ENCODE measurements at places on chromosomes 5 and 9.

GRCh38 chr5:1380011-1380817, 35.3 kb upstream of the CLPTM1L start:
- peak; percentile 59 for DNase-seq

DNA sequence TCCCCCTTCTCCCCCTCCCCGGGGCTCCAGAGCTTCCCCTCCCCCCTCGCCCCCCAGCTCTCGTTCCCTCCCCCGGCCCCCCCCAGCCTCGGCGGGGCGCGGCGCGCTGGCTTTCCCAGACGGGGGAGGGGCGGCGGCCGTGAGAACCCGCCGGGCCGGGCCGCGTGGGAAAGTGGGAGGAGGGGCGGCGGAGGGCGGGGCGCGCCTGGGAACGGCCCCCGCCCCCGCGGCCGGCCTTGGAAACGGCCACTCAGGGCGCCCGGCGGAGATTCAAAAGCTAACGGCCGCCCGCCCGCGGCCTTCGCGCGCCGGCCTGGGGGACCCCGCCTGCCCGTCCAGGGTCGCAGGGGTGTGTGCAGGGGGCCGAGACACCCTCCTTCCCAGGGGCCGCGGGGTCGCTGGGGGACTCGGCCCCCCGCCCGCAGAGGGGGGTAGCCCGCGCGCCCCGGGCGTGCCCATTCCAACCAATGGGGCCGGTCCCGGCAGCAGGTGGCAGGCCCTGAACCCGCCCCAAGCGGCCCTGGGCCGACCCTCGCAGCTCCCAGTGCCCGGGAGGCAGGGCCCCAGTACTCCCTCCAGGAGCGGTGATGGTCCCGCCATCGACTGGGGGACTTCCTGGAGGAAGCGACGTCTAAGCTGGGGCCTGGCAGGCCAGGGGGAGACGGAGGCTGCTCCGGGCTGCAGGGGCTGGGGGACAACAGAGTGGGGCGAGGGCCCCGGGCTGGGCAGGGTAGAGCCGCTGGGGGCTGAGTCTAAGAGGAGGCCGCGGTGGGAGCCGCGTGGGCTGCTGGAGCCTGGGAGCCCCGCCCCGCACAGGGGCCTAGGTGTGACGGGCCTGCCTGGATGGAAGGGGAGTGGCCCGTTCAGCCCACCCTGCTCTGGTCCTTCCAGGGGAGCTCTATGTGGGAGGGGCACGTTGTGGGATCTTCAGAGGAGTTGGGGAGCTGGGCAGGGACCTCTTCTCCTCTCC, 14.2 kb upstream of the NRARP start:
- DNase-seq: no peak

DNA sequence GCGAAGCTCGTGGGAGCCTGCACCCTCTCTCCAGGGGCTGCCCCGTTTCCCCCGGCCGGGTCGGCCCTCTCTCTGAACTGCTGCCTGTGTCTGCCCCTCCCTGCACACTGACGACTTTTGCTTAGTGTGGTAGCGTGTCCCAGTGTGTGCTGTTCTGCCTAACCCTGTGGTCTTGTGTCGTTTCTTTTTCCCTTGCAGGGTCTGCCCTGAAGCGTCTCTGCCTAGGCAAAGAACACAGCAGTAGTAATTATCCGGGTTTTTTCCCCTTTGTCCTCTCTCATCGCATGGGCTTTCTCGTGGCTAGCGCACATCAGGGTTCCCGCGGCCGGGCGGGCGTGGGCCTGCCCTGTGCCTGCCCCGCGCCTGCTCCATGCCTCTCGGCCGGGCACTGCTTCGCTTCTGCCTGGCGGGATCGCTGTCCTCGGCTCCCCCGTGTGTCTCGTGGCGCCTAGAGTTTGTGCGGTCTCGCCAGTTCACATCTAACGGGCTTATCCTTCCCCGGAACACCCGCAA, 122.7 kb downstream of the WNK2 start:
- DNase-seq: no peak

DNA sequence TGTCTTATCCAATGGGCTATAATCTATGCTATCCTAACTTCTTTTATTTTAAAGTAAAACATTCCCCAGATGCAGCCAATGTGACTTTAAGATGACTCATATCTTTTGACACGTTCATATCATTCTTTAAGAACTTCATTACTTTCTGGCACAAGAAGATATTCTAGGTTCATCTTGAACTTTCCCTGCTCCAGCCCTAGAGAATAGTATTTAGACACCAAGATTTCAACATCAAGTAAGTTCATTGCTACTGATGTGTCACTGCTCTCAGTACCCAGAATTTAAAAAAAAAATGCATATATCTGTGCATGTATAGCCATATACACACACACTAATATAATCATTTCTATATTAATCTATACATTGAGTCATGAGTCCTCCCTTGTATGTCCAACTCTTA, 175.2 kb downstream of the SAXO1 start:
- no peak for DNase-seq

GRCh38 chr9:131578731-131579504, 33.6 kb downstream of the PRRT1B start:
- peak; percentile 25 for DNase-seq

All from activated naive CD4-positive, alpha-beta T cell (primary cell).